Activated naive CD4-positive, alpha-beta T cell treated with anti-CD3 and anti-CD28 coated beads for 36 hours (primary cell): ENCODE measurements at places on chromosomes 1 and 21. TPM values are rescaled to one million over a fixed set of nuclear protein-coding genes. Genes with fewer than 3 reads are reported as not detected.

MAP1LC3C gene
- not detected for total RNA-seq

LAD1 gene
- not detected for total RNA-seq

GBP5 gene
- total RNA-seq = 85.5 TPM

KLHL20 gene
- total RNA-seq = 14.9 TPM

- DNase-seq = no peak
Measured at GRCh38 chr1:225152061-225152460, 222.6 kb downstream of the DNAH14 start.

DNA sequence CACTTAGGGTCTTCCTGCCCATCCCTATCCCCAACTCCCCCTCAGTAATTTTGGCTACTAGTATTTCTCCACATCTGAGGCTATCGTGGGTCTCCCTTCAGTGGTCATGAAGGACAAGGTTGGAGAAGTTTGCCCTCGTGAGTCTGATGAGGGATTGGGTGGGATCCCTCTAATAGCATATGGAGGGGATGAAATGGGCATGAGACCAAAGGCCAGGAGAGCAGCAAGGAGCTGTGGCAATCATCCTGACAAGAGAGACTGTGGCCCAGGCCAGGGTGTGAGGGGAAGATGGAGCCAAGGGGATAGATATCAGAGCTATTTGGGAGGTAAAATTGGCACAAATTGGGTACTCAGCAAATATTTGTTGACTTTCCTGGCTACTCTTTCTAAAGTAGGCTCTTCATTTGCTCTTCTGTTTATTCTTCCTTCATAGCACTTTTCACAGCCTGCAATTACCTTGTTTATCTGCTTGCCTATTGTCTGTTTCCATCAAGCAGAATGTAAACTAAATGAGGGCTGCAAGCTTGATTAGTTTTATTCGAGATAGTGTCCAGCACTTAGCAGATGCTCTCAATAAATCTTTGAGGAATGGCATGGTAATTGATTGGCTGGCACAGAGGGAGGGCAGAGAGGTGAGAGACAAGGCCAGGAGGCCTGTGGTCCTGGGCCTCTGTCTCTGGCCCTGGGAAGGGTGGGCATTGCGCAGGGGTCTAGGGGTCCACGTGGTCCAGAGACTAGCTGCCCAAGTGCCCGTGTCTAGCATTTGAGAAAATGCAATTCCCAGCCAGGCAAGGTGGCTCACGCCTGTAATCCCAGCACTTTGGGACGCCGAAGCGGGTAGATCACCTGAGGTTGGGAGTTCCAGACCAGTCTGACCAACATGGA is 1.5 kb upstream of the PLK3 start:
- no peak for DNase-seq

DNA sequence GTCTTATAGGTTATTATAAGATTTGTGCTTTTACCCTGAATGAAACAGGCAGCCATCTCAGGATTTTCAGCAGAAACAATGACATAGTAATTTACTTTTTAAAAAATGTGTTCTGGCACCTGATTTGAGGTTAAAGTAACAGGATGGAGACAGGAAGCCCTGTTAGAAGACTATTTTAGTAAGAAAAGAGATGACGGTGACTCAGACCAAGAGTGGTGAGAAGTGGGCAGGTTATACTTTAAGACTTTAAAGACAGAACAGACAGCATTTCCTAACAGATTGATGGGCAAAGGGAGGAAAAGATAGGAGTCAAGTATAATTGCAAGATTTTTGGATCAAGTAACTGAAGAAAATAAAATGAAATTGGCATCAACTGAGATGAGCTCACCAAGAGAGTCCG is 436.8 kb upstream of the NR5A2 start:
- DNase-seq = peak; percentile 12

DNA sequence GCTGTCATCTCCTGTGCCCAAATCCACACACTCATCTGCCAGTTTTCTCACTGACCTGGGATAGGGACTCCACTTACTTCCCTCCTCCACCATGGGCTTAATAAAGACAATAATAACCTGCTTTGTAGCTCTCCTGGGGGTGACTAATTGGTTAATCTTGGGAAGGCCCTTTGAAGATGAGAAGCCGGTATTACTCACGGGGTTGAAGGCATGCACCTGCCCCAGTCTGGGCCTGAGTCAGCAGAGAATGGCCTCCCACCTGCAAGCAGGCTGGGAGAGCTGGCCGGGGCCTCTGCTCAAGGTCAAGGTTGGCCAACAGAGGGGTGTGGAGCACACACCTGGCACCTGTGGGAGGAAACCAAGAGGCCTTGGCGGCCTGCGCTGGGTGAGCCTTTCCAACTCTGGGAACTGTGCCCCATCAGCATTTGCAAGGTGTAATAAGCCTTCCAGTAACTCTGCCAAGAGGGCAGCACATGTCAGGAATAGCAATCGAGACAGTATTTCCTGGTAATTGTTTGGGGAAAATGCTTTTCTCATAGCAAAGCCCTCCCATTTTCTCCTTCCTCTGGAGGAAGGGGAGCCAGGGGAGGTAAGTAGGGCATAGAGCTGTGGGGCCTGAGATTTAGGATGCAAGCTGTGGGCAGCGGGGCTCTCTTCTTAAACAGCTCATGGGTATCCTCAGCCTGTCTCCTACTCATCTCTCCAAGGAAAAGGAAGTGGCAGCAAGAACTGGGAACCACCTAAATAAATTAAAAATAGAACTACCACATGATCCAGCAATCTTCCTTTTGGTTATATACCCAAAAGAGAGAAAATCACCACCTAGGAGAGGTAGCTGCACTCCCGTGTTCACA is 49.0 kb downstream of the TOMM20 start:
- DNase-seq = peak; percentile 58

DNA sequence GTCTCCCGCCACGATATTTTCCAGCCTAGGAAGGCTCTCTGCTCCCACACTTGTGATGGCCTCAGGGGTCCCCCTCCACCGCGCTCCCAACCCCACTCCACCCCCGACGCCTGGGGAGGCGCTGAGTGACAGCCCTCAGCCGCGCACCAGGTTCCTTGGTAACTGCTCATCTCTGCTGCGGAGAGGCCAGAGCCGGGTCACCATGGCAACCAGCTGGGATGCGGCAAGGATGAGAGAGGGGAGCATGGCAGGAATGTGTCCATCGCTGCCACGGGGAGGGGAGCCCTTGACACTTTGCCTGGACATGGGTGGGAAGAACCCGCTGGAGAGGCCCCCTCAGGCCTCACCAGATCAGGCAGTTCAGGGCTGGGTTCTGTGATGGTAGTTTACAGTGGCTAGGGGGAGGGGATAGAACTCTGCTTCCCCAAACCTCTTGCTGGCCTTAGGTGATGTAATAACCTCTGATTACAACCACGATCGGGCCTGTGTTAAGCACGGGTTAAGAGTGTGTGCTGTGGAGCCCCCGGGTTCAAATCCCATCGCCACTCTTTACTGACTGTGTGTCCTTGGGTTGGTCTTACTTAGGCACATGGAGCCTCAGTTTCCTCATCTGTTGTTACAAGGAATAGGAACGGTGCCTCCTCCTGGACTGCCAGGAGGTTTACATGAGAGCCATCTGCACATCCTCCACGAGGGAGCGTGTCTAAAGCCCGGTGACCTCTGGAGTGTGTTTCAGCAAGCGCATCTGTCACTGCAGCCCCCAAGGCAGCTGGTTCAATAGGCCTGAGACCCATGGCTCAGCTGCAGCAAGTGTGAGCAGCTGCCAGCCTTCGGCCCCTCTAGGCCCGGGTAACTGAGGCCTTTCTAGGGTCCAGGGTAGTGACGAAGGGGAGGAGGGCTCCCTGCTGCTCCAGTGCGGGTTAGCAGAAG is 6.3 kb downstream of the KIF17 start:
- DNase-seq = no peak

DNA sequence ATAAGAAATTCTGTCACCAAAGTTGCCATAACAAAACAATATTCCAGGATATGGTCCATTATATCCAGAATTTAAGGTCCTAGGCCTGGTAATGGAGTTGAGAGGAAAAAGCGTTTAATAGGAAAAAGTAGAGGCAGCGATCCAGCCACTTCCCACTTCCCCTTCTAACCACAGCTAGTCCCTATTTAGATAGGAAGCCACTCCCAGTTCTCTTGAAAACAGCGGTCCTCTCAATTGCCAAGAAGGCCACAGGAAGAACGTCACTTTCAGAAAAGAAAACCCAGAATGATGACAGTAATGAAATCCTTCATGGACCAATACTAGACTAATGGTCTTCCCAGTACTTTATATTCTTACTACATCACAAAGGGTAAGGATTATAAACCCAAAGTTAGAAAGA is 38.6 kb downstream of the ABL2 start:
- no peak for DNase-seq
